ENCODE measurements at places on chromosomes 3 and 15. TPM values are rescaled to one million over a fixed set of nuclear protein-coding genes. Genes with fewer than 3 reads are reported as not detected.
A peak's percentile ranks its signal among the peaks of the same experiment; 100 is the strongest.

GRCh38 chr15:67126551-67127330 lies 61.3 kb downstream of the SMAD3 start:
- peaks cover 91% of the 10 kb centered on the region for H3K4me1 ChIP-seq
- no peak overlapping the region for H3K4me3 ChIP-seq
- no peaks in the 10 kb centered on the region for H3K27me3 ChIP-seq
- no peak for DNase-seq

- no peak overlapping the region for H3K27ac ChIP-seq
- no peak for DNase-seq
- no peaks in the 10 kb centered on the region for H3K36me3 ChIP-seq
- H3K4me3 ChIP-seq, result no peak overlapping the region
- H3K27me3 ChIP-seq, result peaks cover 21% of the 10 kb centered on the region
- peaks cover 6% of the 10 kb centered on the region for H3K4me1 ChIP-seq
Observed at GRCh38 chr3:57073628-57074027, 13.2 kb downstream of the SPATA12 start.

GRCh38 chr3:46089237-46090011 lies 62.1 kb upstream of the XCR1 start:
- H3K4me1 ChIP-seq, result no peaks in the 10 kb centered on the region
- peak; percentile 41 for DNase-seq
- H3K4me3 ChIP-seq, result no peak overlapping the region

- no peak overlapping the region for H3K4me3 ChIP-seq
- H3K36me3 ChIP-seq, result no peaks in the 10 kb centered on the region
- peaks cover 11% of the 10 kb centered on the region for H3K4me1 ChIP-seq
Observed at GRCh38 chr3:152938974-152939636, 104.2 kb downstream of the P2RY1 start.

GRCh38 chr3:88005066-88005465 lies 53.7 kb downstream of the CGGBP1 start:
- H3K27ac ChIP-seq, result no peak overlapping the region
- H3K4me1 ChIP-seq, result no peaks in the 10 kb centered on the region
- DNase-seq, result no peak
- H3K4me3 ChIP-seq, result no peak overlapping the region
- no peaks in the 10 kb centered on the region for H3K27me3 ChIP-seq
- no peaks in the 10 kb centered on the region for H3K36me3 ChIP-seq

GRCh38 chr15:53414167-53414566 lies 345.3 kb downstream of the WDR72 start:
- DNase-seq, result no peak
- no peak overlapping the region for H3K4me3 ChIP-seq
- H3K27ac ChIP-seq, result no peak overlapping the region
- H3K4me1 ChIP-seq, result no peaks in the 10 kb centered on the region
- H3K27me3 ChIP-seq, result no peaks in the 10 kb centered on the region

GRCh38 chr3:102390916-102391315 lies 43.9 kb upstream of the ZPLD1 start:
- no peak overlapping the region for H3K27ac ChIP-seq
- H3K4me3 ChIP-seq, result no peak overlapping the region
- H3K27me3 ChIP-seq, result no peaks in the 10 kb centered on the region
- no peaks in the 10 kb centered on the region for H3K36me3 ChIP-seq
- H3K4me1 ChIP-seq, result no peaks in the 10 kb centered on the region
- DNase-seq, result no peak

GRCh38 chr3:161977063-161977462 lies 480.5 kb downstream of the OTOL1 start:
- no peak for DNase-seq
- H3K27ac ChIP-seq, result no peak overlapping the region
- H3K4me1 ChIP-seq, result peaks cover 11% of the 10 kb centered on the region

OSBPL10 gene
- 1.4 TPM for total RNA-seq

CSPG4 gene
- total RNA-seq, result 38.2 TPM

MYRIP gene
- total RNA-seq, result 1.6 TPM

Measured in gastrocnemius medialis (tissue), 4 donors.